Stimulated activated CD4-positive, alpha-beta T cell treated with anti-CD3 and anti-CD28 coated beads, Interleukin-4, amount 100 ng/mL, for 4 hours (primary cell): ENCODE measurements at places on chromosomes 4 and X.

DNA sequence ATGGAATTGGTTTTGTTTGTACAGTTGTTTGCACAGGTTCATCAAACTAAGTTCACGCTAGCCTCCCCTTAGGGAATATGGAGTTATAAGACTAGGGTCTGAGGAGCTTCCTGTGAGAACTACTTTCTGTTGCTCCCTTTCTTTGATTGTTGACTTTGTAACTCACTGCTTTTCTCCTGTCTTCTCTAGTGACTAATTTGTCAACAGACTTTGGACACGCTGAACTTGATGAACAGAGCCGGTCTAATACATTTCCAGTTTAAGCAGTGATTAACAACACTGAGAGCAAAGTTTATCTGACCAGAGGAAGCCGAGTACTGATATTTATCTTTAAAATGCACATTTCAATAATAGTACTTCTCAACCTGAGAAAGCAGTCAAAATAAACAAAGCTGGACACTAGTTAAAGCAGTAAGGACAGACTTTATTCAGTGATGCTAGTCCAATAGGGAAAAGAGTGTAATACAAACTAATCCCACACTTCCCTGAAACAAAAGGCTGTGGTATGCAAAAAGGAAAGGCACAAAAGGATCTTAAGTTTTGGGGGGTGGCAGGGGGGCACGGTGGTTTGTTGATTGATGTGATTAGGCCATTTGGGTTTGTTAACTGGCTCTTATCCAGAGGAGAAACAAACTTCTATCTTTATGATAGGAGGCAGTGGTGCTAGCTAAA, 2.7 kb upstream of the NUDT9 start:
- no peak for DNase-seq

- no peak for DNase-seq
Measured at GRCh38 chrX:139158256-139158655, 372.3 kb upstream of the F9 start.

DNA sequence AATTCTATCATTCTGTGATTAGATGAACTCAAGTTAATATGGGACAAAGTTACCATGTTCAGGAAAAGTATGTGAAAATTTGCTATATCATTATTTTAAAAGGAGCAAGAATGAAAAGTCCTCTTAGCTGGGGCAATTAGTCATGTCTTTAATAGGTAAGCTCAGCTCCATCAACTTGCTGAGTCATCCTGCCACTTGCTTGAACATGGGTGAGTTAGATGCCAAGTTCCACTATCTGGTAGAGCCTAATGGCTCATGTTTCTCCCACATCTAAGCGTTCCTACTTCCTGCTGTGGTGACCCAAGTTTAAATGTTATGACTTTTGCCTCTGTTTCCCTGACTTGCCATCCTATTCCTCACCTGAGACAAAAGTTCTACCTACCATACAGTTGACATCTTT, 276.8 kb downstream of the ZNF674 start:
- DNase-seq: peak; percentile 30

DNA sequence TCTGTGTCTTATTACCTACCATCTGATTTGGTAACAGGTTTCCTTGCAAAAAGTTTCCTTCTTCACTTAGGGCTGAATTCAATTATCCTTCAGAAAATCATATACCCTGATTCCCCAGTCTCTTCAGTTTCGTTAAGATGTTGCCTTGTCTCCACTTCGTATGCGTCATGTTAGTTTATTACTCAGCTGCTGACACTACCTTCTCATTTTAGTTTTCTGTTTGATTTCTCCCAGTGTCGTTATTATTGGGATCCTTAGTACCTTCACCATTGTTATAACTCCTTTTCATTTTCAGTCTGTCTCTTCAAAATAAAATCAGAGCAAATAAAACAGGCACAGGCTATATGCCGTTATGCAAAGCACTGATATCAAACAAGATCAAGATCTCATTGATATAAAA, 87.5 kb upstream of the RBPJ start:
- DNase-seq: no peak

GRCh38 chrX:43525901-43526610, 130.0 kb upstream of the MAOA start:
- no peak for DNase-seq

DNA sequence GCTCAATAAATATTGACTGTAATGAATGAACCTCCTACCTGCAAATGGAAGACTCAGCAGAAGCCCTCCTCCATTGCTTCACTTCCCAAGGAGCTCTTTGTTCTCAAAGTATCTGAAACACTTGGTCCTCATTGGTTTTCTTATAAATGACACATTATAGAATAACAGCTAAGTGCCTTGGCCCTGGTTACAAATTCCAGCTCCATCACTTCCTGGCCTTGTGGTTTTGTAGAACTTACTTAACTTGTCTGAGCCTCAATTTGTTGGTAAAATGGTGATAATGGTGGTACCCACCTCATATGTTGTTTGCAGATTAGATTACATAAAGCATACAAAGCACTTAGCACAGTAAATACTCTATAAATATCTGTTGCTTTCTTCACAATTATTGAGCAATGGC, 25.2 kb upstream of the SMIM20 start:
- DNase-seq: no peak

DNA sequence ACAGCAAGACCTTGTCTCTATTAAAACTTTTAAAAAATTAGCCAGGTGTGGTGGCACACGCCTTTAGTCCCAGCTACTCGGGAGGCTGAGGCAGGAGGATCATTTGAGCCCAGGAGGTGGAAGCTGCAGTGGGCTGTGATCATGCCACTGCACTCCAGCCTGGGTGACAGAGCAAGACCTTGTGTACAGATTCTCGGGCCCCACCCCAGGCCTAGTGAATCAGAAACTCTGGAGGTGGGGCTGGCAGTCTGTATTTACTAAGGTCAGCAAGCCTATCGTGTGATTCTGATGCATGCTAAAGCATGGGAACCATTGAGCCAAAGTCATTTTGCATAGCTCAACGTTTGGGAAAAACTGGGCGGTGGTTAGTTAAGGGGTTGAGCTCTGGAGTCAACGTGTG, 3.5 kb downstream of the S100G start:
- no peak for DNase-seq
